BJ (cell line): ENCODE measurements at places on chromosomes 1 and 21. TPM values are rescaled to one million over a fixed set of nuclear protein-coding genes. Genes with fewer than 3 reads are reported as not detected.

PMF1 gene
- 55.0 and 73.1 TPM in 2 replicates for polyA plus RNA-seq

- no peak for DNase-seq
These were observed 221.7 kb downstream of the C1orf94 start for GRCh38 chr1:34398241-34398915.

KCNJ6 gene
- 0.01 TPM in 2 replicates for polyA plus RNA-seq

GRCh38 chr1:8951231-8951630, 5.6 kb downstream of the CA6 start:
- DNase-seq = no peak

JAK1 gene
- 95.0 and 121 TPM in 2 replicates for polyA plus RNA-seq

DNA sequence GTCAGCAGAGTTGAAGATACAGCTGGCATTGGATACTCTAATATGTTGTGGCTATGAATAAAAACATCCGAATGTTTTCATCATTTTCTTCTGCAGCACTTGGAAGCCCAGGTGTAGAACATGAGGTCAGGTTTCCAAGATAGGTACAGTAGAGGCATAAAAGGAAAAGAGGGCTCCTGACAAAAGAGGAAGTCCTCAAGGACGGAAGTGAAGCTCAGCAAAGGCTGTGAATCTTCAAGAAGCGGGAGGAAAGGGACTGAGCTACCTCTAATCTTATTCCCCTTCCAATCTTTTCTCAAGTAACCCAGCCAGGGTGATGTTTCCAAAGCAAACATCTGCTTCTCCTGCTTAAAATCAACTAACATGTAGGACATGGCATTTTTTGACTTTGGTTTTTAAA, 4.4 kb upstream of the PIK3C2B start:
- no peak for DNase-seq
